Sigmoid colon (tissue), 7 donors: ENCODE measurements at places on chromosomes 6 and 20. TPM values are rescaled to one million over a fixed set of nuclear protein-coding genes. Genes with fewer than 3 reads are reported as not detected.

The ADISSP gene
- 53.2 TPM for total RNA-seq

The RHAG gene
- total RNA-seq: 0.81 TPM

- H3K27me3 ChIP-seq: no peaks in the 10 kb centered on the region
- H3K4me3 ChIP-seq: no peak overlapping the region
- no peak for DNase-seq
Measured at GRCh38 chr6:128437685-128438084, 82.7 kb downstream of the PTPRK start.

- DNase-seq: no peak
- H3K27ac ChIP-seq: no peak overlapping the region
- no peaks in the 10 kb centered on the region for H3K27me3 ChIP-seq
- H3K36me3 ChIP-seq: no peaks in the 10 kb centered on the region
- H3K4me1 ChIP-seq: no peaks in the 10 kb centered on the region
Measured at GRCh38 chr6:154070041-154070440, 31.0 kb downstream of the OPRM1 start.

DNA sequence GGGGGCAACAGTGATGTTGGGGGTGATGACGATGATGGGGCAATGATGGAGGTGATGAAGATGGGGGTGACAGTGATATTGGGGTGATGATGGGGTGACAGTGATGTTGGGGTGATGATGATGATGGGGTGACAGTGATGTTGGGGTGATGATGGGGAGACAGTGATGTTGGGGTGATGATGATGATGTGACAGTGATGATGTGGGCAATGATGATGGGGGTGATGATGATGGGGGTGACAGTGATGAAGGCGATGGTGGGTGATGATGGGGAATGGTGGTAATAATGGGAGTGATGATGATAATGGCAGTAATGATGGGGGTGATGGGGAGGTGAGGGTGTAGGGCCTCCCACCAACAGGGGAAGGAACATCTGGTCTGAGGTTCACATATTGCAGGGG, 150.6 kb downstream of the ERMARD start:
- peak; percentile 11 for DNase-seq
- no peak overlapping the region for H3K27ac ChIP-seq
- no peak overlapping the region for H3K4me3 ChIP-seq
- H3K36me3 ChIP-seq: no peaks in the 10 kb centered on the region
- no peaks in the 10 kb centered on the region for H3K27me3 ChIP-seq
